ENCODE measurements at places on chromosomes 1 and 21. TPM values are rescaled to one million over a fixed set of nuclear protein-coding genes. Genes with fewer than 3 reads are reported as not detected.

PRDM16 gene
- not detected for total RNA-seq

- ATAC-seq: no peak
Observed at GRCh38 chr1:17765444-17766411, 10.6 kb downstream of the ACTL8 start.

GRCh38 chr1:231419147-231419546 is 2.9 kb downstream of the EGLN1 start:
- no peak for ATAC-seq

GRCh38 chr1:17423781-17424245 is 15.7 kb downstream of the RCC2 start:
- no peak for ATAC-seq

TMPRSS3 gene
- 163 TPM for total RNA-seq

GRCh38 chr1:25593861-25594260 is 22.7 kb upstream of the MAN1C1 start:
- ATAC-seq: no peak

GRCh38 chr1:174052621-174053020 is 30.5 kb upstream of the RC3H1 start:
- ATAC-seq: no peak

GRCh38 chr1:85581802-85582686 is 1.5 kb downstream of the CCN1 start:
- ATAC-seq: no peak

GRCh38 chr21:39796466-39796865 is 51.5 kb downstream of the IGSF5 start:
- ATAC-seq: no peak

EDN2 gene
- total RNA-seq: not detected

GRCh38 chr1:215780139-215780538 is 213.0 kb downstream of the KCTD3 start:
- no peak for ATAC-seq

- no peak for ATAC-seq
Observed at GRCh38 chr1:66523562-66523961, 10.4 kb upstream of the SGIP1 start.

FCRL6 gene
- not detected for total RNA-seq

FAM43B gene
- not detected for total RNA-seq

DNA sequence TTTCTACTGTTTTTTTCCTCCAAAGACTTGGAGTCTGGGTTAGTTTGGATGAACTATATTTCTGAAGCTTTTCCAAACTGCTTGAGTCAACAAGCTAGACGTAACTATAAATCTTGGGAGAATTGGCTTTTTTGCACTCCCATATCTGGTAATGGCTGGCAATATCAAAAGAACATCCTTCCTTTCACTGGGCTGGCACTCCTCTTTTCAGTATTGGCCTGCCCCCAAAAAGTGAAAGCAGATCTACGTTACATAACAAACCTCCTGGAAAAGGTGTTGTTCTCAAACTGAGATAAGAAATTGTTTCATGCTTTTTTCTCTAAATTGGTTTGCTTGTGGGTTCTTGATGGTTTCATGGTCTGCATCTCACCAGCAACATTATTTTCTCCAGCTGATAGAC is 499.3 kb downstream of the NEGR1 start:
- ATAC-seq: no peak

DNA sequence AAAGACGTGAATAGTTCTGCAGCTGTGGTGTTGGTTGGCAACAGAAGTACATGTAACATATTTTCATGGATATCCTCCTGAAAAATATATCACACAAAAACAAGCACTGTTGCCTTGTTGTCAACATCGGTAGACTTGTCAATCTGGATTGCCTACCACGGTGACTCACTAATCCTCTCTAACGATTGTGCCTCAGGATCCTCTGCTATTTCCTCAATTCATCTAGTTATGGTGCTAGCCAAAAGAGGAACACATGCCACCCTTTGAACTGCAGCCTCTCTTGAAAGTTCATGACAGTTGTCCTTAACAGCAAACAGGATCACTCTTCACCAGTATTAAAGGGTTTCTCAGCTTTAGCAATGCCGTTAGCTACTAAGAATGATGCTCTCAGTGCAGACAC is 25.7 kb downstream of the RASAL2 start:
- no peak for ATAC-seq

DNA sequence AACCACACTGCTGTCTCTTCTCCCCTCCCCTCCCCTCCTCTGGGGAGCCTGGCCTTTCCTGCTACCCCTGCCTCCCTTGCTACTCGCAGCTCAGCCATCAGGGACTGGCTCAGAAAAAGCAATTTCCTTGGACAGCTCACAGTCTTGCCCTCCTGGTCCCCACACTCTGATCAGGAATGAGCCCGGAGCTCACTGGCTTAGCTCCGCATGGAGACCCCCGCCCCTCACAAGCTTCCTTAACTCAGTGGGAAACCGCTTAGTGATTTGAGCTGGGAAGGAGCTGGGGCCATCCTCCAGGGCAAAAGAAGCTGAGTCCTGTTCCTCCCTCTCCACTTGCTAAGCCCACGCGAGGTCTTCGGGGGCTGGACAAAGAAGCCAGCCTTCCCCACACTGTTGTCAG is 70.3 kb upstream of the ACTL8 start:
- ATAC-seq: no peak

- ATAC-seq: no peak
Observed at GRCh38 chr21:28696844-28697410, 295.8 kb downstream of the LTN1 start.

GRCh38 chr1:198165927-198166647 is 9.3 kb downstream of the NEK7 start:
- peak; percentile 60 for ATAC-seq

SPRR2G gene
- total RNA-seq: not detected

TMEM82 gene
- total RNA-seq: not detected

DNA sequence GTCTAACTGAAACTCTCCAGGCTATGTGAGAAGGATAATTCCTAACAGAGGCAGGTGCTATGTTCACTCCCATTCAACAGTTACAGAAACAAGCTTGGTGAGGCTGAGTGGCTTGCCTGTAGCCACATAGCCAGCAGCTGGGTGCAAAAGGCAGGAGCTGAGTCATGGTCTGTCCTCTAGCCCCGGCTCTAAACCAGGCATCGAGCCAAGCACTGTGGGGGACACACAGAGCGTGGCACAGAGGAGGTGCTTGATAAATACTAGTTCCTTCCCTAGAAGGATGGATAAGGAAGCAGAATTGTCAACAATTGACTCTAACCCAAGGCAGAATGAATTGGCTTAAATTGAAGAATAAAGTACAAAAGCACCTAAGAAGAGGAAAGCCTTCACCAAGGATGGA is 10.4 kb upstream of the KCNA2 start:
- ATAC-seq: no peak

OR2T33 gene
- total RNA-seq: not detected

DNA sequence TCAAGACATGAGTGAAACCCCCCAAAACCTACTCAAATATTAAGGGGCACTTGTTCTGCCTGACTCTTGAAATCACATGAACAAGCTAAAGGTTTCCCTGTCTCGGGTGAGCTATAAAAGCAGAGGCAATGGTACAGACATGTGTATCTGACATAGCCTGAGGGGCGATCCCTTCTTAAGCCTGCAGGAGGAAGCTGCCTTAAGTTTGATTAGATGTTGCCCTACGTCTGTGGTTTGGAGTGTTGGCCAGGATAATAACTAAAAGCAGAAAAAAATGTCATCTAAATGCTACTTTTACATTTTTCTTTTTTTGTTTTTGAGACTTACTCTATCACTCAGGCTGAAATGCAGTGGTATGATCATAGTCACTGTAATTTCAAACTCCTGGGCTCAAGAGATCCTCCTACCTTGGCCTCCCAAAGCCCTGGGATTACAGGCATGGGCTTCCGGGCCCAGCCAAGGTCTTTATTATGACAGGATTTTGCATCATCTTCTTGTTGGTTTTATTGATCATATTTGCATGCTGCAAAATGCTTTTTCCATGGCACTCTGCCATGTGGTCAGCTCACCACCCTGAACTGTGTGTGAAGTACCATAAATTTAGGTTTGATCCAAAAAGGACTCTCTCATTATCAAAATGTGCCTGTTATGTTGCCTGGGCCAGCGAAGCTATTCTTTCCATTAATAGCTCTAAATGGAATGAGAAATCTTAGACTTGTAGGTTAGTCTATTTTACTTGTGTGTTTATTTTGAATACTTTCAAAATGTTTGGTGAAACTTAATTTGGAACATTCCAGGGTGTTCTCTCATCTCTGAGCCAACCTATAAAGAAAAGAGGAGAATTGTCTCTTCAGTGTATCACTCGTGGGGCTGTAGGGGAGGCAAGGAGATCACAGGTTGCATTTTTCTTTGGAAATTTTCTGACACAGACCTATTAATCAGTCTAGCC is 15.0 kb upstream of the HMGN1 start:
- ATAC-seq: no peak

- ATAC-seq: no peak
Observed at GRCh38 chr1:100811808-100812207, 82.8 kb downstream of the EXTL2 start.

DNA sequence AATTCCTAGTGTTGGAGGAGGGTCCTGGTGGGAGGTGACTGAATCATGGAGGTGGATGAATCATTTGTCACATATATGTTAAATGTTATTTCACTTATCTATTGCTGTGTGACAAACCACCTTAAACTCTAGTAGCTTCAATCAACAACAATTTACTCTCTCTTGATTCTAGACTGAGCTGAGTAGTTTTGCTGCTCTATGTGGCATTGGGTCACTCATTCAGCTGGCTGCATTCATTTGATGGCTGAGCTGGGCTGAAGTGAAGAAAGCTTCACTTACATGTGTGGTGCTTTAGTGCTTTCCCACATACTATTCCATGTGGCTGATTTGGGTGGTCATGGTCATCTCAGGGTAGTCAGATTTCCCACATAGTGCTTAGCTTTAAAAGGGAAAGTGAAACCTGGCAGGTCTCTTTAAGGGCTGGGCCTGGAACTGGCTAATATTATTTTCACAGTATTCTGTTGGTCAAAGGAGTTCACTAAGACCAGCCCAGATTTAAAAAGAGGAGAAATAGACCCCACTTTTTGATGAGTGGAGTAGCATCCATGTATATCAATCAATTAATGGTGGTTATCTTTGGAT is 10.5 kb downstream of the DNAH14 start:
- ATAC-seq: peak; percentile 7

DNA sequence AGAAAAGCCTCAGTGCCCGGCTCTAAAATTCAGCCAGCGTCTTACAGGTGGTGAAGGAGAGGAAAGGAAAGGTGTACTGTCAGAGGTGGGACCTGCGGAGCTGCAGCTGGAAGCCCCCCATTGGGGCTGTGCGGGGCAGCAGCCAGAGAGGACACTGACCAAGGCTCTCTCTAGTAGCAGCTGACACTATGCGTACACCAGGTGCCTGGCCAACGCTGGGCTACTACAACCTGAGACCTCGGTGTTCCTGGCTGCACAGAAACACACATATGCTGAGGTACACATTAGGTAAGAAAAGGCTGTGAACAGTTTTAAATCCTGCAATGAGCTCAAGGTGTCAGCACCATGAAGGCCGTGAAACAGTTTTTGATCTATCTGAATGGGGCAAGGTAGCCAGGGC is 55.5 kb upstream of the EDN2 start:
- ATAC-seq: no peak

- ATAC-seq: no peak
Observed at GRCh38 chr1:95572962-95573361, 339.0 kb downstream of the RWDD3 start.

DNA sequence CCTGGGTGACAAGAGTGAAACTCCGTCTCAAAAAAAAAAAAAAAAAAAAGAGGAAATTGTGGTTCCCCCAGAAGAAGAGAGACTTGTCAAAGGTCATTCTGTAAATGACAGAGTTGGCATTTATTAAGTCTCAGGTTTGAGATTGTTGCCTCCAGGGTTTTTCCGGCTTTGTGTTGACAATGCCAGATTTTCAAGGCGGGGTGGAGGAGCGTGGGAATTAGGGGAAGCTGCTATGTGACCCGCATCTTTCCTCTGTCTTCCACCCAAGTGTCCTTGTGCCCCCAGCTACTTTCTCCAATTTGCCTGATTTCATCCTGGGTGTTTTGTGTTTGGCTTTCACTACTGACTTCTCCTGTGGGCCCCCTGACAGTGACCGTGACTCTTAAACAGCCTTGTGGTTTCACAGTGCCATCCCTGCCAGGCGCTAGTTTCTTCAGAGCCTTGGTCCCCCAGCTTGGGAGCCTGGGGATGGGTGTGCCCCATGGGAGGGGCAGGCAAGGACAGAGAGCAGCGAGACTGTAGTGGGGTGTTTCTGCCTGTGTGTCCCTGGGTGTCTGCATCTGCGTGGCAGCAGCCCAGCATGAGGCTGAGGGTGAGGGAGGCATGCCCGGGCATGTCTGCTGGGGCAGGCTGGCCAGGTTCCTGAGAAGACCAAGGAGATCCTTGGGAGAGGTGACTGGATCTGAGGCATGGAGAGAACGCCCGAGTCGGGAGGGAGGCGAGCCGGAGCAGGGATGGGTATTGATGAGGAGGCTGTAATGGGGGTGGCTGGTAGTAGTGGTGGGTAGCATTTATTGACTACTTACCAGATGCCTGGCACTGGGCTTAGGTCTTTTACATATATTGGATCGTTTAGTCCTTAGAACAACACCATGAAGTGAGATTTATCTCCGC is 46.3 kb downstream of the IER5 start:
- peak; percentile 77 for ATAC-seq

DNA sequence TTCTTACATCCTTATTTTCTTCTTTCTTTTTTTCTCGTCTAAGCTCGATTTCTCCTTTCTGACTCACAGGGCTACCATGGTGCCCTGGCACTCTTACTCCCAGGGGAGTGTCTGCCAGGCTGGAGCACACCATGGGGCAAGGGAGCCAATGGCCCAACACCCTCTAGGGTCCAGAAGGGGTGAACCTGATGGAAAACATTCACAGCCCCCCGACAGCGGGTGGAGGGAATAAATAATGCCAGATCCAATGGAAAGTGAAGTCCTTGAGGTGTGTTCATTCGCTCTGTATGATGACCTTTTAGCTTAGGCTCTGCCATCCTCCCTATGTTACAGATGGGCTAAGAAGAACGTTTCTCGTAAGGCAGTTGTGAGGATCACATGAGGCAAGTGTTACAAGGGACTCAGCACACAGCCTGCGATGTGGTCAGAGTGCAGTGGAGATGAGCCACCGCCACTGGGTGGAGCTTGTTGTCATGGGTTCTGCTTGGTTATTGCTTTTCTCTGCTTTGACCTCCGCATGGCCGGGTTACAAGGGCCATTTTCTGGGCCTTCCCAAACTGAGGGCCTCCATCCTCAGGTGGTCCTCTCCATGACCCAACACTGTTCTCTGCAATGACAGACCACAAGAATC is 3.5 kb upstream of the FCMR start:
- ATAC-seq: peak; percentile 65
